Endothelial cell of umbilical vein (primary cell): ENCODE measurements at places on chromosomes 3 and 15. TPM values are rescaled to one million over a fixed set of nuclear protein-coding genes. Genes with fewer than 3 reads are reported as not detected.
A peak's percentile ranks its signal among the peaks of the same experiment; 100 is the strongest.

- H3K4me3 ChIP-seq = no peak overlapping the region
- no peak overlapping the region for H3K27ac ChIP-seq
- DNase-seq = no peak
- H3K4me1 ChIP-seq = no peaks in the 10 kb centered on the region
- no peaks in the 10 kb centered on the region for H3K36me3 ChIP-seq
Measured at GRCh38 chr3:161866176-161866575, 369.6 kb downstream of the OTOL1 start.

DNA sequence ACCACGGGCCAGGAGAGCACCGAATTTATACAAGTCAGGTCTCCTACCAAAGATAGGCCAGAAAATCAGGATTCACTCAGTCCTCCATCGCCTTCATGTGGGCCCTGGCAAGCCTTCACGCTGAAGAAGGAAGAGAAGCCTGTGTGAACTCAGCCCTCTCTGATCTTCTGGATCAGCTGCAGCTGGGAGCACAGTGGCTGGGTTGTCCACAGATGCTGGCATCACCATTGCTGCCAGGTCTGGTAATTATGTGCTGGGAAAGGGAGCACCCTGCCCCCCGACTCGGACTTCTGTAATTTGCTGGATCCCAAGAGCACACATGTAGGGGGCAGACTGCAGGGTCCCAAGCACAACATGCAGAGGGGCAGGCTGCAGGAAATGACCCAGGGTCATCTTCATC is 12.4 kb upstream of the PDE8A start:
- H3K27me3 ChIP-seq = no peaks in the 10 kb centered on the region
- no peaks in the 10 kb centered on the region for H3K4me1 ChIP-seq
- no peaks in the 10 kb centered on the region for H3K36me3 ChIP-seq
- no peak for DNase-seq

- H3K4me3 ChIP-seq = no peak overlapping the region
- no peaks in the 10 kb centered on the region for H3K27me3 ChIP-seq
- no peak for DNase-seq
- no peak overlapping the region for H3K27ac ChIP-seq
Measured at GRCh38 chr3:150439657-150440056, 31.6 kb downstream of the TSC22D2 start.

GRCh38 chr15:92025706-92026270 is 172.3 kb downstream of the SLCO3A1 start:
- H3K4me3 ChIP-seq = no peak overlapping the region
- H3K27me3 ChIP-seq = no peaks in the 10 kb centered on the region
- no peak overlapping the region for H3K27ac ChIP-seq

- no peaks in the 10 kb centered on the region for H3K36me3 ChIP-seq
- H3K4me3 ChIP-seq = no peak overlapping the region
- no peak for DNase-seq
- no peaks in the 10 kb centered on the region for H3K4me1 ChIP-seq
- H3K27ac ChIP-seq = no peak overlapping the region
- H3K27me3 ChIP-seq = peaks cover 3% of the 10 kb centered on the region
Measured at GRCh38 chr3:81995329-81995728, 233.9 kb upstream of the GBE1 start.

The CLDND1 gene
- total RNA-seq = 93.1 and 101 TPM in 2 replicates

DNA sequence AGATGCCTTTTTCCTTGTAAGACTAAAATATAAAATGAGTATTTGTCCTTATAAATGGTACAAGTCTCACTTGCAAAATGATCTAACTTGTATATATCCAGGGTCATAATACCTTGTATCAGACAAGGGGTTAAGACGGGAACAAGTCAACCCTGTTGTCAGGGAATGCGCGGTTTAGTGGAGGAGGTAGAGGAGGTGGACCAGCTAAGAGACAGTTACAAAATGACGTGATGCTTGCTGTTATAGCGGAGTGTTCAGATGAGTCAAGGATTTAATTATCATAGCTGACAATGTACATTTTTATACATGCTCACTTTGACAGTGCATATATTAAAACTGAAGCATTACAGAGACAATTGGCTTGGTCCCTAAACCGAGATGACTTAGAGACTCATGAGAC is 26.8 kb upstream of the KLHL25 start:
- H3K27me3 ChIP-seq = no peaks in the 10 kb centered on the region
- no peak overlapping the region for H3K27ac ChIP-seq
- H3K4me1 ChIP-seq = no peaks in the 10 kb centered on the region
- DNase-seq = no peak
- H3K36me3 ChIP-seq = no peaks in the 10 kb centered on the region

- no peaks in the 10 kb centered on the region for H3K27me3 ChIP-seq
- peak overlapping the region; percentile 45 for H3K27ac ChIP-seq
- peak overlapping the region; percentile 68 for H3K4me3 ChIP-seq
- H3K4me1 ChIP-seq = no peaks in the 10 kb centered on the region
Measured at GRCh38 chr3:38453913-38454177, 155 bp downstream of the ACVR2B start.

The CCDC39 gene
- total RNA-seq = not detected in 2 replicates
